SK-N-SH treated with all-trans-retinoic acid at 6 μM for 48 hours (cell line): ENCODE measurements at places on chromosomes 5 and 9.

DNA sequence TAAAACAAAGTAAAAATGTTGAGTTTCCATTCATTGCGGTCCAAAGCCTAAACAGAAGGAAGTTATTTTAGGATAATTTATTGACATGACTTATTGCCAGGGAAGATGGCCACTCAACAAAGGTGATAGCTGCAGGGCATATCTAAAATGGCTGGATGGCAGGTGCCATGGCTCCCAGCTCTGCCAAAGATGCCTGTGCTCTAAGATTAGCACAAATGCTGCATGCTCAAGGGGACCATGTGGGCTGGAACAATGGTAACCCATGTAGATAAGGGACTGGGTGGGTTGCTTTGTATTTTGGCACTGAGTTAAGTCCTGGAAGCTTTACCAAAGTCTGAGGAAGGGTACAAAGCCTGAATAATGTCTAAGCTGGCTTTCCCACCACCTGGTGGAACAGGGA lies 95.5 kb upstream of the IFNK start:
- ATAC-seq: no peak

GRCh38 chr9:94277885-94278536 lies 18.9 kb downstream of the ZNF169 start:
- ATAC-seq: no peak

DNA sequence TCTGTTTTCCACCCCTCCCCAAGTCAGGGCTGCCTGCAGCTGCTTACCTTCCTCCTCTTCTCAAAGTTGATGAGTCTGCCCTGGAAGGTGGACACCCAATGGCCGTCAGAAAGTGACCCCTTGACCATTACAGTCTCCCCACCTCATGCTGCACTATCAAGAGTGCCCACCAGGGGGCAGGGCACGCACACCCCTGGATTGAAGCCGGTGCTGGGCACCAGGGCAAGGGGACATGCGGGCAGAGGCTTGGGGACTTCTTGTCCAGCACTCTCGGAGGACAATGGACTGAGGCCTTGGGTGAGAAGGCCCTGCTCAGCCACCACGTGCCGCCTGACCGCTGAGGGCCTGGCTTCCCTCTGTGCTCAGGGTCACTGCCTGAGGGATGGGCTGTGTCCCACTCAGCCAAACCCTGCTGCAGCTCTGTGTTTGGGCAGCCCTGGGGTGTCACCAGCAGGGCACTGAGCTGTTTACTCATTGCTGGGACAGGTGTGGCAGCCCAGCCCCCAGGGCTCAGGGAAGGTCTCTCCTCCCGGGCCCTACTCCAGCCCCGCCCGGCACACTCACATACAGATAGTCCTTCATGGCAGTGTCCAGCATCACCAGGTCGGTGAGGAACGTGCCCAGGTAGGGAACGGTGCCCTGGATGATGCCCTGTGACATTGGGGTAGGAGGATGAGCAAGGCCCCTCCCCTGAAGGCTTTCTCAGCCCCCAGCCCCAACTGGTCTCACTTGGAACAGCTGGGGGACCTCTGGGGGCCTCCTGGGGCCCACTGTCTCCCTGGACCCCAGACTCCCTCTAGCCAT lies 17.7 kb downstream of the RALGDS start:
- ATAC-seq: peak; percentile 87

DNA sequence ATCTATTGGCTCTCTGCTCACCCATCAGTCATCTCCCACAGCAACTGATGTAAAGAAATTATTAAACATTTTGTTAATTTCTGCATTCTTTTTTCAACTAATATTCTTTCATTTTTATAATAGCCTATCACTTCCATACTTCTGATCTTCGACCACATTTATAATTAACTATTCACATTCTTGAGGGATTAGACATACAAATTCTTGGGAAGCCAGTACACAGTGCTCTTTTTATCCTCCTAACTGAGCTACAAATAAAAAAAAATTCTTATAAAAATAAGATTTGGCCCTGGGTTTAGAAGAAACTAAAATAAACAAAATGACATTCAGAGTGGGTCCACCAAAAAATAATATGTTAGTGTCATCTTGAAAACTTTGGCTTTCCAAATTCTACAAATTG lies 103.7 kb upstream of the ITGA1 start:
- ATAC-seq: peak; percentile 44; the same call in 1 of the 3 replicates

GRCh38 chr5:136242136-136242535 lies 49.2 kb upstream of the SMIM32 start:
- no peak for ATAC-seq

GRCh38 chr5:72539726-72540125 lies 32.5 kb upstream of the ZNF366 start:
- no peak for ATAC-seq
